ENCODE measurements at places on chromosomes 1 and 21. TPM values are rescaled to one million over a fixed set of nuclear protein-coding genes. Genes with fewer than 3 reads are reported as not detected.

TACSTD2 gene
- total RNA-seq, result 1.5 TPM

RGS8 gene
- total RNA-seq, result not detected

LENEP gene
- total RNA-seq, result not detected

CLEC20A gene
- not detected for total RNA-seq

DNA sequence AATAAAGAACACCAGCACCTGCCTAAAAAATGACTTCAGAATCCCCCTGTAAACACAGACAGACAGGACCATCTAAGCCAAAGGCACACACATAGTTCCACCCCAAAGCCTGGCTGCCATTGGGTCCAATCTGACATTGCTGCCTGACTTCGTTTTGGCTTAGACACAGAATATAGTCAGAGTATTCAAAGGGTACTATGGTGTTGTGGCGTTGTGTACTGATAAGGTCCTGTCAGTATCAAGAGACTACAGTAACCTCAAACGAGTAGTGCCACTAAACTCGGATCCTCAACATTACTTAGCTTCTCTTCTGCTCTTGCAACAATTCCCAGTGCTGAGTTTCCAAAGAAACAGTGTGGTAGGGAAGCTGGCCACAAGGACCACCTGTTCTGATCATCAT is 169.3 kb upstream of the NR5A2 start:
- no peak for DNase-seq

DNA sequence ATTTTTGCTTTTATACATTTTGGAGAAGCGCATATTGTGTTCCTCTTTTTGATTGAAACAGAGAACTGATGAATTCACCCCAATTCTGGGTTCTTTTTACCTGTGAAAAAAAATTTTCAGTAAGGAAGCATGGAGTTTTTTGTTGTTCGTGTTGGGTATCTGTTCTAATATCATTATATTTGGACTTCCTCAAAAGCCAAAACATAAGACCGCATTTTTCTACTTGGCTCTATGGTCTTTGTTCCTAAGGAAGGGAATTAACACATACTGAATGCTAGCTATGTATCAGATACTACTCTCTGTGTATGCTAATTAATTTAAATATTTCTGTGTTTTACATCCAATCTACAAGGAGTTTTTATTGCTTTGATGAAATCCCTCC is 12.9 kb downstream of the EPB41 start:
- DNase-seq, result no peak

GRCh38 chr1:34746785-34747637 is 7.8 kb upstream of the GJB5 start:
- DNase-seq, result no peak

DNA sequence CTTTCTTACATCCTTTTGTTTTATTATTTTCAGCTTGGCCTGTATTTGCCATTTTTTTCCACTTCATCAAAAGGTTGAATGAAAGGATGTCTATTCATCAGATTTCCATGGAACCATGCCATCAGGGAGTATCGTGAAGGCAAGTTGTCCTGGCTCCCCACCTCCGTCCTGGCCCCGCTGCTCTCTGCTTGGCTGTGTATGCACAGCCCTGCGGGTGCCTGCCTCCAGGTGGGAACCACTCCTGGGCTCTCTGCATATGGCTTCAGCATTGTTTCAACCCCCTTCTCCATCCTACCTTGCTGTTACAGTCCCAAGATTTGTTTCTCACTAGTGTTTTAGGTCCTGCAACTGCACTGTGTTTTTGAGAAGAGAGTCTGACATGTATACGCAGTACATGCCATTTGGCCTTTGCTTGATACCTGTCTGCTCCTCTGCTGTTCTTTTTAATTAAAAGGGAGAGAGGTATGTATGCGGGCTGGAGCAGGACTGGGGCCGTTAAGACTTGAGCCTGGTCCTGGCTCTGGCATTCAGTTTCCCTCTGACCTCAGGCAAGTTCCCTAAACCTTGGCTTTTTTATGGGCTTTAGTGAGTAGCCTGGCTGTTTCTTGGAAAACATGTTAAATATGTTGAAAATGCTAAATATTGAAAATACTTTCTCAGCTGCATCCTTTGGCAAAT is 69.9 kb upstream of the GCLM start:
- DNase-seq, result no peak

- DNase-seq, result peak; percentile 5
Measured at GRCh38 chr1:82386365-82387011, 585.8 kb downstream of the ADGRL2 start.

GRCh38 chr1:225464851-225465792 is 37.3 kb upstream of the LBR start:
- no peak for DNase-seq

DNA sequence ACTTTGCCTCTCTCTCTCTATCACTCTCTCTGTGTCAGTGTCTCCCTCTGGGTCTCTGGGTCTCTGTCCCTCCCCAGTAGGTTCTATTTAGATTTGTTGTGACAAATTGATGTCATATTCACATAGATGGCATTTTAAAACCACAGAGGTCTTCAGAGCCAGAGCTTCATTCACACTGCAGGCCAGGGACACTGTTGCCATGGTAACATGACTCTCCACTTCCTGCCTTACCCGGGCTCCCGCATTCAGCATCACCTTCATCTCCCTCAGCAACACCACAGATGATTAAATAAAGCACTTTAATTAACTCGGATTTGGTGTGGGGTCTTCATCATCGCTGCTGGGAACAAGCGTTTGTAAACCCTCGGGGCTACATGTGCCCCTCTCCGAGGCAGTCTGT is 132.6 kb downstream of the ETS2 start:
- peak; percentile 50 for DNase-seq

DNA sequence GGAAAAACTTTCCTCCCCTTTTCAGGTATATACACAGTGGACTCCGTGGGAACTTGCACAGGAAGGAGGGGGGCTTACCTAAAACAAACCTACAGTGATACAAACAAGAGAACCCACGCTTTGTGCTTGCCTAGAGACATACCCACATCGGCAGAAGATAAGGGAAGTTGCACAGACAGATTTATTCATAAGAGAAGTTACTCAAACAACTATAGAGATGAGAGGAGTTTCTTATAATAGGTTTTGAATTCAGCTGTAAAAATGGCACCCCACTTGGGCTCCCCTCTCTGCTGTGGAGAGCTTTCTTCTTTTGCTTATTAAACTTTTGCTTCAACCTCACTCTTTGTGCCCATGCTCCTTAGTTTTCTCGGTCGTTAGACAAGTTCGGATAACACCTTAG is 1.8 kb upstream of the DUSP12 start:
- no peak for DNase-seq

- DNase-seq, result peak; percentile 48
Measured at GRCh38 chr1:201409440-201409839, 10.3 kb upstream of the LAD1 start.

DNA sequence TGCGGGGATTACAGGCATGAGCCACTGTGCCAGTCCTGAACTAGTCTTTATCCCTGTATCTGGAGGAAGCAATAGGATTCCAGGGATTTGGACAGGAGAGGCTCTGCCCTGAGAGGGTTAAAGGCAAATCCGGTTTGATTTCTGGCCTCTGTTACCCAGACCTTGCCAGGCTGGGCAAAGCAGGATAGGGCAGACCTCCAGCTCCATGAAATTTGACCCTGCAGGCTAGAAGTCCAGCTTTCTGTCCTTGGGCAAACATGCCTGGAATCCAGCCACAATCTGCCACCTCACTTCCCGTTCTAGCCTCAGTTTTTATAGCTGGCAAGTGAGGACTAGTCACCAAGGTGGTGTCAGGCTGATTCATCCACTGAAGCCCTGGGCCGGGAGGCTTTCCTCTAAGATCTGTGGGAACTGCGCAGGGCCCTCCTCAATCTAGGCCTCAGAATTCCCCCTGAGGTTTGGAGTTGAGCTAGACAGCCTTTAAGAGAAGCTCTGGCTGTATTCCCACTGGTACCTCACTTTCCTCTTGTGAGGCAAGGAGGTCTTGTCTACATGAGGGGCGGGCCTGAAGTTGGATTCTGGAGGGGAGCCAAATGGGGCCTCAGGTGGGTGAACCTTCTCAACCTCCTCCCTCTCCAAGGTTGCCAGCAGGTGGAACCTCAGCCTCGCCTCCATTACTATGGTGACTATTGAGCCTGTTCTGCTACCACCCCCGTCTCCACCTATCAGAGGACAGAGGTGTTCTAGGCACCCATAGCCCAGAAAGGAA is 7.0 kb upstream of the P3R3URF start:
- peak; percentile 99 for DNase-seq
